Esophagus squamous epithelium (tissue), 5 donors: ENCODE measurements at places on chromosomes 7 and 10.
A peak's percentile ranks its signal among the peaks of the same experiment; 100 is the strongest.

GRCh38 chr10:80498833-80499741, 38.6 kb upstream of the SH2D4B start:
- DNase-seq: peak; percentile 59

- DNase-seq: no peak
These were observed 13.0 kb upstream of the SMIM30 start for GRCh38 chr7:113131367-113131766.

GRCh38 chr7:157557263-157557662, 220.5 kb downstream of the DNAJB6 start:
- DNase-seq: no peak

DNA sequence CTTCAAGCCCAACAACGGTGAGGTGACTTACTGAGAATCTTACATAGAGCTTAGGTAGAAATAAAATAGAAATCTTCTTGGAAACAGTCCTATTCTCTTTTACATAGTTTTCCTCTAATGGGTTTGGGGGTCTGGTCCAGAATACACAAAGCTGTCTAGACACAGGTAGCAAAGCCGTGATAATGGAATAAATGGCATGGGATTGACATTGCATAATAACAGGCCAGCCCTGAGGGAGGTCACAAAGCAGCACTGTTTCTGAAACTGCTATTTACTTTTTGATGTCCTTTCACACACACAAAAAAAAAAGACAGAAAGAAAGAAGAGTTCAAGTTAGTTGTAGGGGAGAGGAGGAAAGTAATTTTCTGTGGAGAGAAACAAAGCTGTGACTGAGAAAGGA, 364.8 kb upstream of the SORCS1 start:
- DNase-seq: no peak
